PC-9 (cell line): ENCODE measurements at places on chromosomes 4 and X. TPM values are rescaled to one million over a fixed set of nuclear protein-coding genes. Genes with fewer than 3 reads are reported as not detected.

GRCh38 chrX:578531-578930 is 52.1 kb upstream of the SHOX start:
- H3K27me3 ChIP-seq, result no peaks in the 10 kb centered on the region
- no peak overlapping the region for H3K27ac ChIP-seq
- no peaks in the 10 kb centered on the region for H3K36me3 ChIP-seq
- H3K4me3 ChIP-seq, result no peak overlapping the region
- no peaks in the 10 kb centered on the region for H3K4me1 ChIP-seq
- DNase-seq, result no peak

DNA sequence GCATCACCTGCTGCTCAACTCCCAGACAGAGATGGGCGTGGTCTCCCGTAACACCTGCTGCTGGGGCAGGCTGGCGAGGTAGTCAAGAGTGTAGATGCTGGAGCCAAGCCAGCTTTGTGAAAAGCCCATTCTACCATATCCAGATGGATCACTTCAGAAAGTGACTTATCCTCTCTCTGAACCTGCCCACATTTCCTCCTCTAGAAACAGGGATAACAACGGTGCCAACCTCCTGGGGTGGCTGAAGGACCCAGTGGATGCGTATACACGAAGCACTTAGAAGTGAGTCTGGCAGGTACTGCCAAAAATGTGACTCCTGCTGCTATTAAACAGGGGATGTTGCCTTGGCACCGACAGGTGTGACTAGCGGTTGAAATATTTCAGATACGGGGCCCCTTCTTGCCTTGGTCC is 95.8 kb downstream of the SORBS2 start:
- DNase-seq, result no peak
- no peaks in the 10 kb centered on the region for H3K27me3 ChIP-seq
- no peak overlapping the region for H3K27ac ChIP-seq

DNA sequence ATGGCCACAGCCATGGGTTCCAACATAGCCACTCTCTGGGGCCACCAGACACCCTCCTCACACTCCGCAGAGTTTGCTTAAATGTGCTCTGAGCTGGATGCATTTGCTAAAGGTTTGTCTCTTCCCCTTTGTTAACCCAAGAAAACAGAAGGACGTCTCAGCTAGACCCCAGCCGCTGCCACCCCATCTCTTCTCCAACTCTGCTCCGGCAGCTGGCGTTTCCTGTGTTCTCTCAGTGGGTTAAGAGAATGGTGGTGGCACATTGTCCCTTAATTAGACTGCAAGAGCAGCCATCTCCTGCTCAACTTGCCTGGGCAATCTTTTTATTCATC is 43.7 kb upstream of the FAM9C start:
- no peak for DNase-seq
- H3K36me3 ChIP-seq, result no peaks in the 10 kb centered on the region
- H3K4me3 ChIP-seq, result no peak overlapping the region
- H3K27ac ChIP-seq, result peak overlapping the region; percentile 81
- no peaks in the 10 kb centered on the region for H3K27me3 ChIP-seq

The CTAG1A gene
- not detected in 2 replicates for total RNA-seq

The FGF13 gene
- total RNA-seq, result 0.50 and 0.90 TPM in 2 replicates

The MAGEA8 gene
- not detected in 2 replicates for total RNA-seq

The ARHGAP36 gene
- not detected in 2 replicates for total RNA-seq

The TLR7 gene
- not detected in 2 replicates for total RNA-seq
